ENCODE measurements at places on chromosomes 1 and 21. TPM values are rescaled to one million over a fixed set of nuclear protein-coding genes. Genes with fewer than 3 reads are reported as not detected.

SLC1A7 gene
- total RNA-seq = not detected

APOBEC4 gene
- total RNA-seq = not detected

PRPF38B gene
- total RNA-seq = 11.9 TPM

PALMD gene
- total RNA-seq = 0.59 TPM

TACSTD2 gene
- 0.18 TPM for total RNA-seq

C1orf94 gene
- not detected for total RNA-seq

TEDDM1 gene
- not detected for total RNA-seq

PTPRC gene
- total RNA-seq = not detected
